ENCODE measurements at places on chromosomes 5 and 9. TPM values are rescaled to one million over a fixed set of nuclear protein-coding genes. Genes with fewer than 3 reads are reported as not detected.

IL31RA gene
- 0.93 TPM for total RNA-seq

MARCOL gene
- total RNA-seq = not detected

GNA14 gene
- not detected for total RNA-seq

OR1J2 gene
- not detected for total RNA-seq

SMIM23 gene
- total RNA-seq = not detected

ADGRV1 gene
- 3.1 TPM for total RNA-seq

SLC1A1 gene
- 1.8 TPM for total RNA-seq

GRIN1 gene
- 1.0 TPM for total RNA-seq

PRPF4 gene
- 59.5 TPM for total RNA-seq

HMCN2 gene
- under 0.01 TPM for total RNA-seq

CATSPER3 gene
- 0.21 TPM for total RNA-seq

ELAVL2 gene
- total RNA-seq = 0.57 TPM

FAM151B gene
- 2.8 TPM for total RNA-seq

MAMDC4 gene
- 6.5 TPM for total RNA-seq

CD274 gene
- 20.2 TPM for total RNA-seq

SAXO1 gene
- total RNA-seq = under 0.01 TPM

CAVIN4 gene
- total RNA-seq = 0.43 TPM

SLC36A2 gene
- not detected for total RNA-seq

BAAT gene
- 0.07 TPM for total RNA-seq

WNT8A gene
- total RNA-seq = not detected

ATP6V1G1 gene
- 213 TPM for total RNA-seq

RNF183 gene
- total RNA-seq = not detected

GMCL2 gene
- not detected for total RNA-seq

KDM4C gene
- 44.1 TPM for total RNA-seq

PHAX gene
- 51.3 TPM for total RNA-seq

PLPPR1 gene
- not detected for total RNA-seq

IFNA5 gene
- total RNA-seq = not detected

NR2F1-AS1 gene
- 0.34 TPM for total RNA-seq

ZNF782 gene
- total RNA-seq = 4.4 TPM

CFAP157 gene
- not detected for total RNA-seq

CTNND2 gene
- total RNA-seq = not detected

PCDHA4 gene
- total RNA-seq = 2.3 TPM

FAM170A gene
- total RNA-seq = not detected

ZNF608 gene
- total RNA-seq = 1.4 TPM

FOXD4L6 gene
- under 0.01 TPM for total RNA-seq

MINAR2 gene
- not detected for total RNA-seq

TMEM171 gene
- total RNA-seq = 0.68 TPM

IFNB1 gene
- under 0.01 TPM for total RNA-seq

ADGRD2 gene
- 0.34 TPM for total RNA-seq
